D721Med (cell line): ENCODE measurements at places on chromosomes 2 and 18.

- DNase-seq = no peak
Observed at GRCh38 chr2:84394628-84395027, 64.5 kb downstream of the SUCLG1 start.

- no peak for DNase-seq
Observed at GRCh38 chr18:72235422-72235821, 308.7 kb downstream of the CBLN2 start.

- DNase-seq = no peak
Observed at GRCh38 chr2:65487404-65487803, 55.0 kb upstream of the SPRED2 start.

DNA sequence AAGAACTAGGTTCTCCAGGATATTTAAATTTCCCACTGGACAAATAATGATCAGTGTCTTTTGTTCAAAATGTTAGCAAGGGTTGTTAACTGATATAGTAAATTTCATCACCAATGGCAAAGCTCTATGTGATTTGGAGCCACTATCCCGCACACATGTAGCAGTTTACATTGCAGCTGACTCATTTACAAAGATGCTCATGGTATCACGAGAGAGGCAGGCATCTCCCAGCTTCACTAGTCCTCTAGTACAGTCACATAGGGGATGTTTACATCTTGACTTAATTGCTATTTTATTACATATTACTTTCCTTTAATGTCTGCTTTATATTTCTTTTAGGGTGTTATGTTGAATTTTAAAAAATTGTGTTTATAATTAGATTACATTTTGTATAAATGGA lies 30.7 kb downstream of the KCNE4 start:
- DNase-seq = no peak

DNA sequence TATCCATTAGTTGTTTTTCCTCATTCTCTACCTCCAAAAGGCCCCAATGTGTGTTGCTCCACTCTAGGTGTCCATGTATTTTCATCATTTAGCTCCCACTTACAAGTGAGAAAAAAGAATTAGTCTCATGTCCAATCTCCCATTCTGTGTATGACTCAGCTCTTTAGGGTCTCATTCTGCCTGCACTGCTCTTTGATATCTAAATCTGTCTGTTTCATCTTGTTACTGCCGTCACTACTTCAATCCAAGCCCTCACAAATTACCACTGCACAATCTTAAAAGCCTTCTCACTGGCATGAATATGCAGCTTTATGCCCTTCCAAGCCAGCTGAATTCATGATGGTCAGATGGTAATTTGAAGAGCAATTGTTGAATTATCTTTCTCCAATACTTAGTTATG lies 480.5 kb downstream of the TRIB2 start:
- no peak for DNase-seq

- no peak for DNase-seq
Observed at GRCh38 chr2:112474844-112475486, 7.0 kb upstream of the TTL start.

- no peak for DNase-seq
Observed at GRCh38 chr2:120017201-120017600, 4.3 kb downstream of the EPB41L5 start.

DNA sequence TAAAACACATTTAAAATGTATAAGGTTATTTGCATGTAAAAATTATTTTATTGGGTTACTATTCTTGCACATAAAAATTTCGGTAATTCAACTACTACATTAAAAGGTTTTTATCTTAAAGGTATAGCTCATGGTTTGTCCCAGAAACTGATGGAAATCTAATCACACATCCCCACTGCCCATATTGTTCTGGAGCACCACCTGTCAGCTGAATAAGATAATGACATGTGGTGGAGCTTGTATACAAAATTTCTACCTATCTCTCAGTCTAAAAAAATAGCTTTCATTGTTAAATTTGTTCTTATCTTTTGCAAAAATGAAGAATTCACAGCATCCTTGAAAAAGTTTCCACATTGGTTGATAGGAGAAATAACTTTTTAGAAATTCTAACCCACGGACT lies 18.3 kb downstream of the ERBB4 start:
- no peak for DNase-seq

DNA sequence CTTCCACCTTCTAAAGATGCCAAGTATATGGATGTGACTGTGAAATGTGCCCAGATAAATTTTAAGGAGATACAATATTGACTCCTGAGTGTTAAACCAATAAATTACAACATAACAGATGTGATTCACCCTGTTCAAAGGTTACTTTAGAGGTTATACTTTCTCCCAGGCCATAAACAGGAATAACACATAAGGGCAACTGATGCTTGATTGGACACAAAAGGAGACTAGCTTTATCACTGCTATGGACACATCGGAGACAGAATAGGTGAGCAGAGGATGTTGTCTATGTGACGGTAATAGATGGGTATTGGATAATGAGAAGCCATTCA lies 31.9 kb upstream of the SLC25A52 start:
- no peak for DNase-seq

DNA sequence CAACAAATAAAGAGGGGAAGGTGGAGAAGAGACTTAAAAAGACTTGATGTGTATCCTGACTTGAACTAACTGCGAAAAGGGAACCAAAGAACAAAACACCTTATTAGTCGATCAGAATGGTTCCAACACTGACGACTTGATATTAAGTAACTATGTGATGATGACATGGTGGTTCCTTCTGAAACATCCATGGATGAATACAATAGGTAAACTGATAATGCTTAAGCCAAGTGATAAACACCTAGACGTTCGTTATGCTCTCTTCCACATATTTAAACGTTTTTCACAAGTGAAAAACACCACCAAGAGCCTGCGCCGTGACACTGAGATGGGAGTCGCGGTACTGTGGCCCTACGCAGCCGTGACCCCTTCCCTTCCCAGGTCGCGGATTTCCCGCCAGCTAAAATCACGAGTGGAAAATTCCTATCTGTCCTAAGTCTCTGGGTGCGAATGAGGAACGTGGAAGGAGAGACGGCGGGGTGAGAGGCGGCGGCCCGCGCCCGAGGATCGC lies 797 bp downstream of the TTC32 start:
- DNase-seq = no peak
